ENCODE measurements at places on chromosomes 13 and 19.

GRCh38 chr19:50486823-50487515 is 10.3 kb upstream of the GARIN5A start:
- DNase-seq = no peak

DNA sequence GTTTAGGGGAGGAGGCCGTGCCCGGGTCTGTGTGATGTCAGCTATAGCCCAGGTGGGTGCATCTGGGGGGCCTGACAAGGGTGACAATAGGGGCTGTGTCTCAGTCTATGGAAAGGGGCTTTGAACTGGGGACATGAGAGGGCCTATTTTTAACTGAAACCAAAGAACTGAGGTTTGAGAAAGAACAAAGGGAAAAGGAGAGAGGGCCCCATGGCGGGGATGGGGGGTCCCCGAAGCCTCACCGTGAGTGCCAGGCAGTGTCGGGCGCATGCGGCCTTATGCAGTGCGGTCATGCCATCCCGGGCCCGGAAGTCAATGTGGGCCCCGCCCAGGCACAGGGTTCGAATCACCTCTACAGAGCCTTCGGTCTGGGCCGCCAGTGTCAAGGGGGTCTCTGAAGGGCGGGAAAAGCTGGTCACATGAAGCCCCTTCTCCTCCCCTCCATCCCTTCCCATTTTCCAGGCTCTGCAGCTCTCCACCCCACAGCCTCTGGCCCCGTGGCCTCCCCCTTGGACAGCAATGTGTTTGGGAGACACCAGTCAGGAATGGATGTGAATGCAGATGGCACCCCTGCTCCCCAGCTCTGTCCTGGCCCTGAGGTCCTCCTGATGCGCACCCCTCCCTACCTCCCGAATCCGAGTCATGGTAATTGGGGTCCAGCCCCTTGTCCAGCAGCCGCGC is 5.9 kb downstream of the SHANK1 start:
- no peak for DNase-seq

- no peak for DNase-seq
Measured at GRCh38 chr19:38654628-38655055, 7.2 kb downstream of the ACTN4 start.

- no peak for DNase-seq
Measured at GRCh38 chr13:110045202-110045601, 258.8 kb upstream of the IRS2 start.

DNA sequence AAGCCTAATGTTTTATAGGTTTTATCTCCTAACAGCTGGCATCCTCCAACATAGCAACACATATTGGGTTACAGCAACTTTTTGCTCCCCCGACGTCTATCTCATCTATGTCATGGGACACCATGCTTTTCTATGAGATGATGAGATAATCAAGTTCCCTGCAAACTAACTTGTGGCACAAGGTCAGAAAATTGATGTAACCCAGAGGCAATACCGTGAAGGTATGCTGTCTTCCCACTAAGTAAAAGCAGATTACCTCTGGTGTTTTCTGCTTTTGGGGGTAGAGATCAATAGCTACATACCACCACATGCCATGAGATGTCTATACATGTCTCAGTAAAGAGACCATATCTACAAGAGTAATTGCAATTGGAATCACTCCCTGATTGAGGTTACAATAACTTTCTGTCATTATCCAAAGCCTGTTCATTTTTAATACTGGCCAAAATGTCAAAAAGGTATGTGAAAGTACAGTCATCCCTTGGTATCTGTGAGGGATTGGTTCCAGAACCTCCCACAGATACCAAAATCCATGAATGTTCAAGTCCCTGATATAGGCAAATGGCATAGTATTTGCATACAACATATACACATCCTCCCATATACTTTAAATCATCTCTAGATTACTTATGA is 131.3 kb downstream of the CYSLTR2 start:
- DNase-seq = no peak

GRCh38 chr13:39599842-39600241 is 3.2 kb downstream of the LHFPL6 start:
- no peak for DNase-seq

DNA sequence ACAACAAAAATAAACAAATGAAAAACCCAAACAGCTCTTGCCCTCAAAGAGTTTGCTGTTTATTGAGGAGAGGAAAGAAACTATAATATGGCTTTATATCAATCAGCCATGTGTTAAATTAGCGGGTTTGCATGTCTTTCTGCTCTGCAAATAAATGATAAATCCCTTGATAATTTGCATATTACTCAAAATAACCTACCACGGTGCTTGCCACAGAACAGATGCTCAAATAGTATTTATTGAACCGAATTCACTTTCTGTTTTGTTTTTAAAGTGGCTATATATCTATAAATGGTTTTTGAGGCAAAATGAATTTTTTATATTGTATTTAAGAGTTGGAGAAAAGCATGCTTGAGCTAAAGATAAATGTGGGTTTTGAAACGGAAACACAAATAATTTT is 428.1 kb downstream of the ITGBL1 start:
- DNase-seq = no peak

- DNase-seq = no peak
Measured at GRCh38 chr19:29516358-29516725, 9.5 kb upstream of the VSTM2B start.

DNA sequence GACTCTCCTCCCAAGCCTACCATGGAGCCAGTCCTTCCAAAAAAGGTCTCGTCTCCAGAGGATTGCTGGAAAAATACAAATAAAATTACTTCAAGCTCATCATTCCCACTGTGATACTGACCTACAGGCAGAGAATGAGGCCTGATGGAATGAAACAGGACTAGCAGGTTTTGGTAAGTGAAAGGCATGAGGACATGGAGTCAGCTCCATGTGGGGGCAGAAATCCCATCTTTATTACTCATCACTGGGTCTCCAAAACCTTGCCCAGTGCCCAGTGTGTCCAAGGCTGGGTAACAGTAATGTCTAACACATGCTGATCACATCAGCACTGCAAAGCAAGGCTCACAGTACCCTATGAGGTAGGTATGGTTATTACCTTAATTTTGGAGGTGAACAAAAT is 235.4 kb downstream of the DNAJC15 start:
- no peak for DNase-seq

GRCh38 chr19:10344780-10345179 is 5.4 kb upstream of the ICAM3 start:
- DNase-seq = no peak

DNA sequence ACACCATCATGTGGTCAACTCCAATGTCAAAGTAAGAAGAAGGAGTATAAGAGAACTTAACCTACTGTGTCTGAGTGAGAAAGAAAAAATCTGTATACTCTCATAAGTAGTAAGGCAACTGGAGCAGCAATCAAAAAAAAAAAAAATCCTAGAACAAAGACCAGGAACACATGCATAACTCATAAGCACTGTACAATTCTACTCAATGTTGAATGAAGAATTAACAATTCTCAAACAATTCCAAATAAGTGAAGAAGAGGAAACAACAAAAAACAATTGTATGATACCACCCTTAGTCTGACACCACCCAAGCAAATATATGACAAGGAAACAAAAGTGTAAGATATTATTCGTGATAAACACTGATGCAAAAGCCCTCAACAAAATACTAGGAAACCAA is 24.6 kb downstream of the ZNF160 start:
- DNase-seq = no peak

GRCh38 chr19:13526552-13526951 is 20.3 kb upstream of the CACNA1A start:
- DNase-seq = no peak

GRCh38 chr13:65595916-65596315 is 1634.2 kb downstream of the PCDH9 start:
- no peak for DNase-seq

DNA sequence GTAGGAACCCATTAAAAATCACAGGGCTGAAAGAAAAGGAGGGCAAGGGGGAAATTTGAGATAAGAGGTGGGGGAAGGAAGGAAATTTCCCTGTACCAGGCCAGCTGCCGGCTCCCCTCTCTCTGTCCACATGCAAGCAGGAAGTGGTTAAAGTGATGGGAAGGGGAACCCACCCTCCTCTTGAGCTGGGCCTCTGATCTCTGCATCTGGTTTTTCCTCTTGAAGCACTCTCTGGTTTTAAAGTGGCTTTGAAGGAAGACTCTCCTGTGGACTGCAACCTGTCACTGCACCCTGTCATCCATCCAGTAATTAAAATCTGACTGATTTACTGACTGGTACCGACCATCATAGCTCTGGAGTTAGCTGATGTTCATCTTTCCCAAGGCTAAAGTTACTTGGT is 239.6 kb downstream of the TSHZ3 start:
- no peak for DNase-seq

GRCh38 chr13:98778749-98779148 is 26.3 kb upstream of the SLC15A1 start:
- no peak for DNase-seq

- no peak for DNase-seq
Measured at GRCh38 chr19:30374865-30375552, 2.8 kb downstream of the ZNF536 start.

DNA sequence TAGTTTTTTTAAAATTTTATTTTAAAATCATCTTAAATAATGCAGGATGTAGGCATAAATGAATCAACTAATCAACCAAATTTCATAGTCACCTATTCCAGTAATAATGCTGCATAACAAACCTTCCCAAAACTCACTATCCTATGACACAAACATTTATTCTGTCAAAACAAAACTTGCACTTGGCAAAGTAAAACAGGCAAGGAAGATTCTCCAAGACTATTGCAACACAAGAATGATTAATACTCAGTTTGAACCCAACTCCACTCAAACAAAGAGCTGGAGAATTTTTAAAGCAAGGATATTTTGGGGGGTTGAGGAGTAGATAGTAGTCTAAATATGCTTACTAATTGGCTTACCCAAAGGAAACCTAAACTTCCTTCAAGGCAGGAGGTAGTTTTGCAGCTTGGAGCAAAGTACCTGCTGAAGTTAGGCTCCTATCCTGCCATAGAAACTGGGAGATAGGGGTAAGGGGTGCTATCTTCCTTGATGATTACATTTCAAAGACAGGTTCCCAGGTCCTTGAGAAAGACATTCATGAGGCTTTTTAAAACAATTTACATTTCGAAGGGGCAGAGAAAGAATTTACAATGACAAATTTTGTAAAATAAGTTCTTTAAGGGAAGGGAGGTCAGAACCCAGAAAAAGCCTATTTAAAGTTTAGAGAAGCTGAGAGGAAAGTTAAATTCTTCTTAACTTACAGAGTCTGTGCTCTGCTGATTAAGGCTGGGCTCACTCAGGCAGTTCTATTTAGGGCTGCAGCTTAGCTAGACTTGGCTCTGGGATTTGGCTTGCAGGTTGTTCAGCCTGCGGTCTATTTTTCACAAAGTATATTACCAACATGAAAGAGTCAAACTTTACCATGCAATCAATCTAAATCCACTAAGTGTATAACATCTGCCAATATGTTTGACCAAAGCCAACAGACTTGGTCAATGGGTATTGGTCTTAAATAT is 549.0 kb downstream of the KCTD12 start:
- no peak for DNase-seq

GRCh38 chr19:35478794-35479677 is 11.2 kb downstream of the KRTDAP start:
- DNase-seq = no peak

DNA sequence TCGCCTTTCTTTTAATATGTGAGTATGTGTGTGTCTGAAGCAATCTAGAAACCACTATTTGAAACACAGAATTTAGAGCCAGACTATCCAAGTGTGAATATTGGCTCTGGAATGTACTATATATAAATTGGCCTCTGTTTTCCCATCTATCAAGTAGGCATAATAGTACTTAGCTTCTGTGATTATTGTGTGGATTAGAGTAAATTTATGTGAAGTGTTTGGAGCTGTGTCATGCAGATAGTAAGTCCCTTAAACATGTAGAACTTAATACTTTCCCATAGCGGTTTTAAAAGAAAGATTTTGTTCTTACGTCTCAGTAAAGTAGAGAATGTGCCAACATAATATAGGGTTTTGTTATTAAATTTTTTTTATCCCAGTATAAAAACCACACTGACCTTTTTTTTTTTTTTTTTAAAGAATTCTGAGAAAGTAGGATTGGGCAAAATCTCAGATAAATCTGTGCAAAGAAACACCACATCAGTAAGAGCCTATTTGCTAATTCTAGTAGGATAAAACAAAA is 432.3 kb downstream of the RFC3 start:
- DNase-seq = no peak

DNA sequence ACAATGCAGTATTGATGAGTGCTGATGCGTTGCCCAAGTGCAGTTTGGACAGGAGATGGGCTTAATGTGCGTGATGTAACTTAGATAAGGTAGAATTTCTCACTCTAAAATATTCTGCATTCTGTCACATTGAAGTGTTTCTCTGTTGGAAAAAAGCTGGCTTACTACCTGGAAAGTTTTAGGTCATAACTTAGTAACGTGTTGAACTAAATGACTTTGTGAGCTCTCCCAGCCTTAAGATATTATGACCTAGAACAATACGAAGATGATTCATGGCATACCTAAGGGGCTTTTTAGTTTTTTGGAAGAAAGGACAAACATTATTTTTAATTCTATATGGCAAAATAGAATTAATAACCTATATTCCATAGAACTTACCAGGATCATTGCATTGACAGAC is 9.0 kb downstream of the UFM1 start:
- DNase-seq = no peak

DNA sequence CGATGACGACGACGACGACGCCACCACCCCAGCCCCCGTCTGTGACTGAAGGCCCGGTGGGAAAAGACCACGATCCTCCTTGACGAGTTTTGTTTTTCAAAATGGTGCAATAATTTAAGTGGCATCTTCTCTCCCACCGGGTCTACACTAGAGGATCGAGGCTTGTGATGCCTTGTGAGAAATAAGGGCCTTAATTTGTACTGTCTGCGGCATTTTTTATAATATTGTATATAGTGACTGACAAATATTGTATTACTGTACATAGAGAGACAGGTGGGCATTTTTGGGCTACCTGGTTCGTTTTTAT is 2.5 kb downstream of the KLF2 start:
- DNase-seq = no peak

DNA sequence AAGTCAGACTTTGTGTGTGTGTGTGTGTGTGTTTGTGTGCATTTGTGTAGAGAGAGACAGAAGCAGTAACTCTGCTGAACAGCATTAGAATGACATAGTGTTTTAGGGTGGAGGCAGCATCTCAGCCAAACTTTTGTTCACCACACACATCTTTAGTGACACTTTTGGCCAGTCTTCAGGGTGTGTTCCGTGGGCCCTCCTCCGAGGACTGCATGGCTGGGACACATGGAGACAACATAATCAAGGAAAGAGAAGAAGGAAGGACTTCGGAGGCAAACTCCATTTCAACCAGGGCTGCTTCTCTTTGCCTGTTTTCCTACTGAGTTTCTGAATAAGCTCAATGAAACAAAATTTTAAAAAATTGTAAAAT is 205.1 kb downstream of the LHFPL6 start:
- DNase-seq = no peak

- DNase-seq = peak; percentile 23
Measured at GRCh38 chr19:6481541-6482342, at the start of gene DENND1C. TSS of gene DENND1C (minus strand) at chr19:6481787. CDS start at chr19:6481695, 92 bp downstream.

Measured in esophagus squamous epithelium (tissue), 5 donors.